ENCODE measurements at places on chromosomes 7 and 10.

- no peak for DNase-seq
Measured at GRCh38 chr7:8155836-8156235, 106.1 kb downstream of the ICA1 start.

- no peak for DNase-seq
Measured at GRCh38 chr10:132691711-132692153, 94.2 kb downstream of the NKX6-2 start.

GRCh38 chr7:47392241-47392759 lies 189.6 kb downstream of the TNS3 start:
- peak; percentile 94 for DNase-seq

DNA sequence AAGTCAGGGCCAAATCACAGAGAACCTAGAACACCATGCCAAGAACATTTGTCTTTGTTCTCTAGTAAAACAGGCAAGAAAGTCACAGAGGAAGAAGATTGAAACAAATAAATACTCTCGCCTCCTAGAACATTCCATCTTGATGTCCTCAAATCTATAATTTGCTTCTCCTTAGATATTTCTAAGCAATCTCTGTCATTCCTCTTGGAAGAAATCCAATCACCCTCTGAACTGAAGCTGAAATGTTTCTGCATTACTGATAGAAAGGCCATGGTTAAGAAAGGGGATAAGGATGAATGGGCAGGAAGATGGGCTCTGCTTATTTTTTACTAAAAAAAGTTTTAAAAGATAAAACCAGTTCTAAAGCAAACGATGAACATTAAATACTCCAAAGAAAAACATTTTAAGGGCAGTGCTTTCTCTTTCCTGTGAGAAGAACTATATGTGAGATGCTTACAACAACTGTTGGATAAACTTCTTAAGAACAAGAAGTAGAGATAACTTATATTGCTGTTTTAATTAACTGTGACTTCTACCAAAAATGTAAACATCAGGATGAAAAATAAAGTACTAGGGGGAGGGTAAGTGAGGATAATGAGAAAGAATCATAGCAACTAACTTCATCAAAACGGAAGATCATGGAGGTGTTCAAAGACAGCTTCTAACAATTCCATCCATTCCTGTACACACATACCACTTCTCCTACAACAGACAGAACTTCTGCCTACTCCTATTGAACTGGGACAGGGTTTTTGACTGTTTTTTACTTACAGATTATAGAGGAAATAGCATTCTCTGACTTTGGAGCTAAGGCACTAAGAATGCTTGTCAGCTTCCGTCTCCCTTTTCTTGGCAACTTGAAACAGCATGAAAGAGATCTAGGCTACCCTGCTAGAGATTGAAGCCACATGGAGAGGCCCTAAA lies 153.0 kb upstream of the LRRTM3 start:
- DNase-seq, result no peak

DNA sequence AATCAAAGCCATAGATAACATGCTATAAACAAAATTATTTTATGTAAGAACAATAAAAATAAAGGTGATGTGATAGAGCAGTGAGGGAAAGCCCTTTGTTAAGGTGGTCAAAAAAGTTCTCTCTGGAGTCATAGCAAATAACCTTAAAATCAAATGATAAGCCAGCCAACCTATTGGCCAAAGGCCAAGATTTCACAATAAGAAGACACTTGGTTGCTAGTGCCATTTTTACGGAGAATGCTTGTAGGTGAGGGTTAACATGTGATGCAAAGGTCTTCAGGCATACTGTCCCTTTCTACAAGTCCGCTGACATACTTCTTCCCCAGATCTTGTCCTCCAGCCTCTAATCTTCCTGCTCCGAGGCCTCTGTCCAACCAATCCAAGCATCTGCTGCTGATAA lies 98.2 kb upstream of the ARID5B start:
- DNase-seq, result no peak

DNA sequence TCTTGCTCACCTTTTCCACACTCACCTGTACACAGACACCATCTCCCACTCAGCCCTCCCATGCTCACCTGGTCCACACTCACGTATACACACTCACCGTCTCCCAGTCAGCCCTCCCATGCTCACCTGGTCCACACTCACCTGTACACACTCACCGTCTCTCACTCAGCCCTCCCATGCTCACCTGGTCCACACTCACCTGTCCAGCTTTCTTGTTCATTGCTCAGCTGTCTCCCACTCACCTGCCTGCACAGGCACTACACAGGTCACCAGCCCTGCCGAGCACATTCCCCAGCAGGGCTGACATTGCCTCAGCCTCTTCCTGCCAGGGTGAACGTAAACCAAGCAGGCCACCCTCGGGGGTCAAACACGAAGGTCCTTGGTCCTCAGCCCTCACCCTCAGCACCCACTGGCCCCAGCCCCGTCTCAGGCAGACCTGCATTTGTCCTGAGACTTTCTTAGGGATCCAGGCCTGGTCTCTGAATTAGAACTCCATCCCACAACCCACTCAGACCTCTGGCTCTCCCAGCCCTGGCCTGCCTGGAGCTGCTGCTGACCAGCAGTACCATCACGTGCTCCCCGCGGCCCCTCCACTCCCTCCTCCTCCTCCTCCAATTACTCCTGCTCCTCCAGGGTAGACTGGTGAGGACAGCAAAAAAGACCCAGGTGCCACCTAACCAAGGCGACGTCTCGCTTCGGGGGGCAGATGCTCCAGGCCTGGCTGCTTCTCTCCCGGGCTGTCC lies 12.8 kb upstream of the DNAAF5 start:
- DNase-seq, result no peak

DNA sequence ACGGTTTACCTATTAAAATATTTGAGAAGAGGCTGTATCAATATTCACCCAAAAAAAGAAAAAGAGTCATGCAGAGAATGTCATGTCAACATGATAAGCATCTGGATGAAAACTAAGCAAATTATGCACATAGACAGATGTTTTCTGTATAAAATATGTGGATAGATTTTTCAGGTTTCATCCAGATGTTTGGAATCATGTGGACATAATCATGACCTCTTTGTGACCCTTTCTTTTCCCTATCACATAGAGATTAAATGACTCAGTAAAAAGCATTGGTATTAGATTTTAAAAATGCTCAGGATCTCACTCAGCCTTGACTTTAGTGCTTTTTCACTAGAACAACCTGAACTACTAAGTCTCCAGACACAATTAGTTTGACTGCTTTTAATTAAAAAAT lies 90.0 kb downstream of the FOXP2 start:
- no peak for DNase-seq

DNA sequence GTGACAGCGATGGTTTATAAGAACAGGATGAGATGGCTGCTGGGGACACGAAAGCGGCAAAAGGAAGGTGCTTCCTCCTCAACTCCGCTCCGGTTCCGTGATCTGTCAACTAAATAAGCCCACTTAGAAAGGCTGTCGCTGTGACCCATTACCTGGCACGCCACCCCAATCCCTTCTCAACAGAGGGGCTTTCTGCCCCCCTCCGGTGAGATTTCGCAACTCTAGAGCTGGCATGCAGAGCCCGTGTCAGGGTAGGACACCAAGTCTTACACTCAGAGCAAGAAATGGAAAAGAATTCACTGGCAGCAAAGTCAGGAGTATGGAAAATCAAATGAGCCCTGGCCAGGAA lies 66.4 kb downstream of the FGFR2 start:
- no peak for DNase-seq

DNA sequence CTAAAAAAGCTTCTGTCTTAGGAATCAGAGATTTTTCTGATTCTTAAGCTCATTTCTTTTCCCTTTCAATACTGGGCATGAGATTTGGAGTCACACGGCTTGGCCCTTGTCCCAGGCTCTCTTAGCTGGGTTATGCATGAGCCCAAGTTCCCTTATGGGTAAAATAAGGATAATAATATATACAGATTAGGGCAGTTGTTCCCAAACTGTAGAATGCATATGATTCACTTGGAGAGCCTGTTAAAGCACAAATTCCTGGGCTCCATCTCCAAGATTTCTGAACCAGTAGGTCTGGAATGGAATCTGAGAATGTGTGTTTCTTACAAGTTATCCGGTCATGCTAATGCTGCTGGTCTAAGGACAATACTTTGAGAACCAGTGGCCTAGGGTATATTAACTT lies 154.0 kb downstream of the REEP3 start:
- no peak for DNase-seq

- DNase-seq, result no peak
Measured at GRCh38 chr10:66964946-66965345, 39.1 kb downstream of the LRRTM3 start.

- no peak for DNase-seq
Measured at GRCh38 chr7:105707967-105708762, 126.9 kb upstream of the EFCAB10 start.

DNA sequence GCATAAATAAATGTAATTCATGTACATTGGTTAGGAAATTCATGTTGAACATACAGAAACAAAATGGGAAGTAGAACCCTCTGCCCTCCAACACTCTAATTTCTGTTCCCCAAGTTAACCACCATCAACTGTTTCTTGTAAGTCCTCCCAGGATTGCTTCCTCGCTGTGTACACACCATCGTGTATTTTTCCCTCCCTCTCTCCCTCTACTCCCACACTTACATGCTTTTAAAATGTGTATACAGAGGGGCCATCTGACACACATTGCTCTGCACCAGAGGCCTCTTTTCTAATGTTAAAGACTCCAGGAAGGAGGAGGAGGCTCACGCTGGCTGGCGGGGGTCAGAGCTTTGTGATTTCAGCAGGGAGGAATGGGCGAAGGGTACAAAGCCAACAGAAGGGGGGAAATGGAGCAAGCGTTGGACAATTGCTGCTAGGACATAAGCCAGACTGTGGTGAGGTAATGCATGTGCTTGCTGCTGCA lies 1.9 kb upstream of the EPHA1 start:
- DNase-seq, result peak; percentile 41

GRCh38 chr7:126185959-126186580 lies 1066.7 kb downstream of the GRM8 start:
- no peak for DNase-seq

GRCh38 chr10:43226851-43227845 lies 39.7 kb downstream of the RASGEF1A start:
- no peak for DNase-seq

GRCh38 chr7:42763137-42763551 lies 148.7 kb downstream of the C7orf25 start:
- no peak for DNase-seq

GRCh38 chr7:72278550-72278949 lies 133.6 kb downstream of the CALN1 start:
- DNase-seq, result no peak

DNA sequence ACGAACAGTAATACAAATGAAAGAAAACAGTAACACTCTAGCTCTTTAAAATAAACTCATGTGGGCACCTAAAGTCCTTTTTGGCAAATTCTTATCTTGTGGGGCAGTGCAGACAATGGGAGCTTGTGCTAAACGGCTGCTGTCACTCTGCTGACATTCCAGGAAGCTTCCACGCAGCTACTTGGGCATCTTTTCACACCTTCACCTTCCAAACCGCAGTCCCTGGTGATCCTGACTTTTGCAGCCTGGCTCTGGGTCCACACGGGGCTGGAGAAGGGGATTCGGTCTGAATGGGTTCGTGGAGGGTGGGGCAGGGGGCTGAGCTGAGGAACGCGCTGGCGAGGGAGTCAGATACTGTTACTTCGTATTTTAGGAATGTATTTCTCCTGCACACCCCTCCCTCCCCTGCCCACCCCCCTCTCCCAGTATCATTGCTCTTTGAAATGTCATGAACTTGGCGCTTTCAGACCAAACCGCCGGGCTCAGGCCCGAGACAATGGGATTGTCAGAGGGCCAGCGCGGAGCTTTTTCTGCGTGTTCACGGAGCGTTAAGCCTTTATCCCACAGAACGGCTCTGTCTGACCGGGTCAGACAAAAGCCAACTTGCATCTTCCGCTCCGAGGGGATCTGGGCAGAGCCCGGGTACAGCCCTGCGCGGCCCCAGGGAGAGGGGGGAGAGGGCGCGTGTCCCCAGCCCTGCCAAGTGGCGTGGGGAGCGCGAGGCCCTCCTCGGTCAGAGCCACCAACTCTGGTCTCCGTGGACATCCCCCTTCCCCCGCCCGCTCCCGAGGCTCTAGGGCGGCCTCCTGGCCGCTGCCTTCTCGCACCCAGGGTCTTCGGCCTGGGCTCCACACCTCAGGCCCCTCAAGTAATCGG lies 76.7 kb upstream of the EN2 start:
- no peak for DNase-seq

- no peak for DNase-seq
Measured at GRCh38 chr7:26200038-26200443, 505 bp downstream of the HNRNPA2B1 start.

DNA sequence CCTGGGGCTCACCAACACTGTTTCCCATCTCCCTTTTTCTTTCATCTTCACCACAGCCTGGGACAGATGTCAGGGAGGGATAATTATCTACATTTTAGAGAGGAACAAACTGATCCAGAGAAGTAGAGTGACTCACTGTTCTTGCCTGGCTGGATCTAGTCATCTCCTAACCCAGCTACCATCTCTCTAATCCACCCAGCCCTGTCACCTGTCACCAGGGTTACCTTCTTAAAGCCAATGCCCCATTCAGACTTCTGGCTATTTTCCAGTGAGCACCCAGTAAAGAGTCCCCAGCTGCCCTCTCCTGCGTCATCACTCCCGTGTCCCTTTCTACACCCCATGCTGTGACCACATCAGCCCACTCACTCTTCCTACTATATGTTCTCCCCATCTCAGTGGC lies 68.4 kb upstream of the DUSP5 start:
- no peak for DNase-seq

DNA sequence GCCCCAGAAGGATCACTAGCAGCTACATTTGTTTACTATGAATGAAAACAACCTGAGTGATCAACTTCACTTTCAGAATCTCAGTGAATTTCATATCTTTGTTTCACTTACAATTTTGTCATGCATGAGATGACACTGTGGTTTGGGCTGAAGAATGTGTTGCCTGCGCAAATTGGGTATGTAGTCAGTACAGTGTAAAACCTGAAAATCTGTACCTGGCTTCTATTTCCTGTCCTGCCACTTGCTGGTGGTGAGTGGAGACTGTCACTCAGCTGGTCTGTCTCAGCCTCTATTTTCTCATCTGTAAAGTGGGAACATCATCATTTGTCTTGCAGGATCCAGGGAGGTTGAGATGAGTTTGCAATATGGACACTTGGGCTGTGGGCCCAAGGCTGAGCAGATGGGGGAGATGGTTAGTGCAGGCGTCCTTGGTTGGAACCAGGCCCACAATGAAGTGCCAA lies 118.0 kb downstream of the WDFY4 start:
- no peak for DNase-seq

GRCh38 chr10:69214666-69215131 lies 5.4 kb upstream of the HKDC1 start:
- no peak for DNase-seq

All from fibroblast of skin of left quadriceps (primary cell).